MCF 10A (cell line): ENCODE measurements at places on chromosomes 3 and 15.
A peak's percentile ranks its signal among the peaks of the same experiment; 100 is the strongest.

DNA sequence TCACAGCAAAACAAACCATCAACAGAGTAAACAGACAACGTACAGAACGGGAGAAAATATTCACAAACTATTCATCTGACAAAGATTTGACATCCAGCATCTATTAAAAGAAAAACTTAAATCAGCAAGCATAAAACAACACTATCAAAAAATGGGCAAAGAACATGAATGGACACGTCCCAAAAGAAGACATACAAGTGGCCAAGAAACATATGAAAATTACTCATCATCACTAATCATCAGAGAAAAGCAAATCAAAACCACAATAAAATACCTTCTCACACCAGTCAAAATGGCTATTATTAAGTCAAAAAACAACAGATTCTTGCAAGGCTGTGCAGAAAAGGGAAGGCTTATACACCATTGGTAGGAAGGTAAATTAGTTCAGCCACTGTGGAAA, 13.7 kb upstream of the SERPINI2 start:
- no peak for DNase-seq

DNA sequence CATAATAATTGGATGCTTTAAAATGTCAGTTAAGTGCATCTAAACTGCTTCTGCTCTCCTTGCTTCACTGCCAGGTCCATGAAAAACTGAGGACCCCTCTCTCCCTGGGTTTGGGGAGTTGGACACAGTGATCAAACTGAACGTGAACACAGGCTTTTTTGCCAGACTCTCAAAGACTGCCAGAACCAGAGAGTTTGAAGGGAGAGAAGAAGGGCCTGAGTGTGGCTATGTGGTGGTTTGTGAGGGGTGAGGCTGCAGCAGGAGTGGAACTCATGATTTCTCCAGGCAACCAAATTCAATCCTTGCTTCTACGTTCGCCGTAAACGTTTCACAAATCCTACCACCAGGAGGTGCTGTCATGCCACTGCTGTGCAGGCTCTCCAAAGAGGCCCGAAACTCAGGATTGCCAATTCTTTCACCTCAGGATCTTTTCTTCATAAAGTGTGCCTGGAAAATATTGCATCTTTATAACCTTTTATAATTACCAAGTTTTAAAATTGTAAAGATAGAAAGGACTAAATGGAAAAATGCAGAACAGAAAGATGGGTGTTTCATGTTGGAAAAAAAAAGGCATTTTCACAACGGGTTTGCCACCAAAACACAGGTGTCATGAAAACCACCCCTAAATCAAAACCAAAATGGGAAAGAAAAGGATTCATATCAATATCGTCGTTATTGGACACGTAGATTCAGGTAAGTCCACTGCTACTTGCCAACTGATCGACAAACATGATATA, 19.7 kb downstream of the TM4SF4 start:
- peak; percentile 73 for DNase-seq

- DNase-seq = no peak
Observed at GRCh38 chr15:28097656-28098359, 1.3 kb downstream of the OCA2 start.

- no peak for DNase-seq
Observed at GRCh38 chr3:141408596-141408995, 40.3 kb downstream of the ZBTB38 start.

- DNase-seq = peak; percentile 63
Observed at GRCh38 chr15:98850961-98851572, 156.5 kb downstream of the PGPEP1L start.

DNA sequence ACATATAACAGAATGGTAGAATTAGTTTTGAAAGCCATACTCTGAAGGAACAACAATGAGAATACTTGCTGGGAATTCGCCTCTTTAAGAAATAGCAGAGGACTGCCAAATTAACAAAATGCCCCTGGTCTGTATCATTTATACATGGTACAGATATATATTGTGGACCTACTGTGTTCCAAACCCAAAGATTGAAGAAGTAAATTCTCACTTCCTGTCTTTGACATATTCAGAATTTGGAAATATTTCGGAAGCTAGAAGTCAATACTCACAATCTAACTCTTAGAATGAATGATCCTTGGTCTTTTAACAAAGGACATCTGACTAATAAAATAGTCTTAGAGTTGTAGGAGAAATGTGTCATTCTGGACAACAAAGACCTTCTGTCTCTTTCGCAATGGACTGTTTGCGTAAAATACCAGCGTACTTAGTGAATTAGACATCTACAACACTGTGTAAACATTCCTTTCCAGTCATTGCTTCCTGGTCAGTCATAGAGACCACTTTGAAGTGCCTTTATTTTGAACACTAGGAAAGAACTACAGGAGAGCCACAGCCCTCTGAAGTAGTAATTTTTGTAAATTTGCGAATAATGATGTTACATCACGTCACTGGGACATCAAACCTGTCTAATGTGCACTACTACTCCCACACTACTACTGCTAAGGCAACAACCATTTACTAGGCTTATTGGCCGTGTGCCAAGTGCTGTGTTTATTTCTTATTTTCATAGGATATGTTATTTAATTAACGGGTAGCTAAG, 68.0 kb downstream of the CHL1 start:
- DNase-seq = peak; percentile 91

GRCh38 chr3:71809321-71810026, 24.5 kb upstream of the PROK2 start:
- DNase-seq = no peak

- peak; percentile 19 for DNase-seq
Observed at GRCh38 chr15:31228980-31229826, 97.4 kb upstream of the KLF13 start.

DNA sequence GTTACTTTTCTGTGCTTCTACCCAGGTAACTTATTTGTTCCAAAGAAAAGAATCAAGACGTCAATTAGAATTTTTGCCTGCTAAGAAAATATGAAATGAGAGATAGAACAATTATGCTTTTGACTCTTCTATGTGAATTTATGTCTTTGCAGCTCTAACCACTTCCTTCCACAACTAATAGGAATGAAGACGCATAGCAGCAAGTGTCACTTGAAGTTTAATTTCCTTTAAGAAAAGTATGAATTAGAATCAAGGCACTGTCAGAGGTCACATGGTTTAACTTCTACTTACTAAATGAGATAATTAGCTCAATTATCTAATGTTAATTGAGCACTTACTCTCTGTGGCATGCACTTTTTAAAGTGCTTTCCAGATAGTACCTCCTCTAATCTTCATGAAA, 3.3 kb downstream of the WDR49 start:
- no peak for DNase-seq

DNA sequence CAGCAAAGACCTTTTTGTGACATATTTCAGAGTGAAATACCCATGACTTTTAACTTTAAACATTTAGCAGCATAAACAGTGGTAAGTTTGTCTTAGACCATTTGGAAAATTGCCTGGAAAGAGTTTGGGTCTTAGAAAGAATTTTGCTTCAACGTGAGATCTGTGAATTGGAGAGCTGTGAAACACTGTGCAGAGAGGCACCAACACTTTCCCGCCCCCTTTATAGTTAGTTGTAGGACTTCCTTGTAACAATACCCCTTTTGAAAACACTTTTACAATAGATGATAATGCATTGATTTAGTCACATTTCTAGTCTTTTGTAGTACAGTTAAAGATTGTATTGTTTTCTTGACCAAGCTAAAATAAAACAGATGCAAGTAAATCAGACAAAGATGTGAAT, 43.5 kb upstream of the MBNL1 start:
- no peak for DNase-seq

GRCh38 chr3:50583897-50584296, 14.6 kb downstream of the HEMK1 start:
- DNase-seq = peak; percentile 45

DNA sequence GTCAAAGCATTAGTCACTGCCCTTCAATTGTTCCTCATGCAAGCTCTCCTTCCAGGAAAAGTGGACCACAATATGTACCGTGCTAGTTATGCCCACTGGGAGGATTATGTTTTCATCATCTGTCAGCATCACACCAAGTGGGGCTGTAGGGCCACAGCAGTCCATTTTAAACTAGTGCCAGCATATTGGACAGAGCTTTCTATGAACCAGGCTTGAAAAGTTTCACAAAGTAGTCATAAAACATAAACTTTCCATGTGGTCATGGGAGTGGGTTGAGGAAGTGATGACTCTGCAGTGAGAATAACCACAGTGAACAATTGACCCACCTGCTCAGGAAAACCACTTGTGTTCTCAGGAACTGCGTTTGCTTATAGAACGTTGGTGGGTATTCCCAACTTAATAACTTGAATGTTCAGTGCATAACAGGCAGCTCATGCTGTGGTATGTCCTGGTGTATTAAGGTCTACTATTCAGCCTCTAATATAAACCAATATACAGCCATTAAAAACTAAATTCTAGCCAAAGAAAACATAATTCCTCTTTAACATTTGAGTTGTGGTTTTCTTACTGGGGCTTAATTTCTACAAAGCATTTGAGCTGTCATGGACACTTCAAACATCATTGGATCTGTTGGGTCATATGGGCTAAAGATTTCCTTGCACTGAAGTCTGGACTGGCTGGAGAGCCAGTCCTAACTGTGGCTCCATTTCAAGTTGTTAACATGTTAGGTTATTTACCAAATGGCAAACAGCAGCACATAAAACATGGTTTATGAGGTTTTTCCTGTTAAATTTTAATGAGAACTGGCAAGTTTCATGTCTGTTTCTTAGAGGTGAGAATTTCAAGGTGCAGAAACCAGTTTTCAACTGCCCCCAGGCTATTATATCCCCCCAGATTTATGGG, 274.1 kb downstream of the OTOL1 start:
- peak; percentile 16 for DNase-seq

DNA sequence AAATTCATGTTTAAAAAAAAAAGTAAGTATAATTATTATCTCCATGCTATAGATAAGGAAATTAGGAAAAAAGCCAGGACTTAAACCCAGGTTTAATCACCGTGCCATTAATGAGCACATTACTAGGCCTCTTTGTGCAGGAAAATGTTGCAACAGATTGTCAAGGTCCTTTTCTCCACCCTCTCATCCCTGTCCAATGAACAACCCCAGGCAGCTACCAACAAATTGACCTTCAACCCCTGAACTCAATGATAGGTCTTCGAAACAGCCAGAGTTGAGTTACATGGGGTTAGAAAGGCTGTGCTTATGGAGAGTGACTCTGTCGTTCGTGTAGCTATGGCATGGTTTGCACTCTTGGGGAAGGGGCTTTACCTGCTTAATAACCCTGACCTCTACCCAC, 84.2 kb upstream of the CTNNB1 start:
- no peak for DNase-seq

DNA sequence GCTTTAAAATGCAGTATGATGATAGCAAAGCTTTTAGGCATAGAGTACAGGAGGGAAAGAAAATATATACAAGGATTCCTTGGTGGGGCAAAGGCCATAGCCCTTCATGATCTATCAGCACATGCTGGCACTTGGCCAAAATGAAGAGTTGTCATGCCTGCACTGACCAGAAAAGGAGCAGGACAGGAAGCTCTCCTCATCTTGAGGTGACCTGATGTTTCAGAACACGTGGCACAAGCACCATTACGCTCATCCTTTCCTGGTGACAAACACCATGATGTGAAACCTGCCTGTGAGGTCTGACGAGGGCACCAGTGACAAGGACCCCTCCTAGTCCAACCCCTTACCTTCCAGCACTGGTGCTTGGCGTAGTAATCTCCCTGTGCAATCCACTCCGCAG, 77.9 kb upstream of the DCLK3 start:
- DNase-seq = no peak

DNA sequence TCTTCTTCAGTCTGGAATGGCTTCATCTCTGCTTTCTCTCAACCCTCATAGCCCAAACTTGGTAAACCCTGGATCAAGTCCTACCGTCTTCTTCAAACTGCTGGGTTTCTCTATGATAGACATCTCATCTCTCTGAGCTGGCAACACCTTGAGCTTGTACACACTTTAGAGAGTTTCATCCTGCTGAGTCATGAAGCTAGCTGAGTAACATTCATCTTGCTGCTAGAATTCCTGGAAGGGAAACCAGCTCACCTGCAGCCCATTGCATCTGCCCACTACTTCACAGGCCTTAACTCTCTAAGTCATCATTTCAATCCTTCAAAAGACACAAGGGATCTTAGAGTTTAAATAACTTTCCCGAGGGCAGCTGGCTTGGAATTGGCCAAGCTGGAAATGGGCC, 175.5 kb upstream of the RORA start:
- DNase-seq = peak; percentile 34
